ENCODE measurements at places on chromosomes 2 and 18. TPM values are rescaled to one million over a fixed set of nuclear protein-coding genes. Genes with fewer than 3 reads are reported as not detected.

Gene KCNJ3
- not detected for total RNA-seq

Gene GPN1
- 55.2 TPM for total RNA-seq

Gene SAG
- total RNA-seq, result not detected

Gene RAB31
- total RNA-seq, result 35.8 TPM

Gene GPR45
- total RNA-seq, result not detected

Gene KANSL1L
- total RNA-seq, result 14.0 TPM

Gene SLC4A3
- 0.13 TPM for total RNA-seq

Gene CCT4
- 274 TPM for total RNA-seq

Gene ANTXR1
- total RNA-seq, result 20.6 TPM

Gene ETAA1
- 28.9 TPM for total RNA-seq

Gene SLC40A1
- total RNA-seq, result 34.2 TPM

Gene G6PC2
- total RNA-seq, result not detected

Gene APOB
- total RNA-seq, result 1.3 TPM

Gene SGPP2
- total RNA-seq, result not detected

Gene EPAS1
- total RNA-seq, result 257 TPM

Gene GPR155
- total RNA-seq, result 2.3 TPM

Gene TSGA10
- 2.7 TPM for total RNA-seq

Gene CFAP221
- total RNA-seq, result not detected

Gene CD8B
- not detected for total RNA-seq

Gene UGT1A5
- total RNA-seq, result not detected

Gene UPP2
- not detected for total RNA-seq

Gene DTNA
- 19.8 TPM for total RNA-seq

Gene KLHL30
- not detected for total RNA-seq

Gene TRABD2A
- total RNA-seq, result 5.1 TPM

Gene NT5DC4
- total RNA-seq, result not detected

Gene L3MBTL4
- total RNA-seq, result 0.57 TPM

Gene OBSL1
- 17.1 TPM for total RNA-seq

Gene CRYGD
- total RNA-seq, result not detected

Gene KRTCAP3
- total RNA-seq, result 0.57 TPM

Gene TNFRSF11A
- 5.5 TPM for total RNA-seq

Gene HOXD13
- total RNA-seq, result not detected

Gene CNGA3
- total RNA-seq, result under 0.01 TPM

Gene GLI2
- 0.13 TPM for total RNA-seq
